ENCODE measurements at places on chromosomes 6 and 20.

GRCh38 chr6:136401749-136402148, 112.1 kb upstream of the BCLAF1 start:
- no peak for DNase-seq

GRCh38 chr6:8588176-8588575, 152.8 kb upstream of the SLC35B3 start:
- DNase-seq: no peak

DNA sequence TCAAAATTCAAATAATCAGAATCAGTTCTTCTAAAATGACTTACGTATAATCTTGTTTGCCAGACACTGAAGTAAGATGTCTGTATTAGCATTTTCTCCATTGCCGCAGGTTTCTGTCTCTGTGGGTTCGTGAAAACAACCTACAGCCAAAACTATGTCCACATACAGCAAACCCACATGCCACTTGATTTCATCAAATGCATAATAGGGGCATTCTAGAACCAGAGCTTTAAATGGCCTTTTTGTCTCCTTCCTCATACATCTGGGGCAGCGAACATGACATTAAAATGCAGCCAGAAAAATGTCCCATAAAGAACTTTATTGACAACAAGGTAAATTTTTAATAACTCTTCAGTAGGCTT, 90.2 kb upstream of the QKI start:
- DNase-seq: no peak

DNA sequence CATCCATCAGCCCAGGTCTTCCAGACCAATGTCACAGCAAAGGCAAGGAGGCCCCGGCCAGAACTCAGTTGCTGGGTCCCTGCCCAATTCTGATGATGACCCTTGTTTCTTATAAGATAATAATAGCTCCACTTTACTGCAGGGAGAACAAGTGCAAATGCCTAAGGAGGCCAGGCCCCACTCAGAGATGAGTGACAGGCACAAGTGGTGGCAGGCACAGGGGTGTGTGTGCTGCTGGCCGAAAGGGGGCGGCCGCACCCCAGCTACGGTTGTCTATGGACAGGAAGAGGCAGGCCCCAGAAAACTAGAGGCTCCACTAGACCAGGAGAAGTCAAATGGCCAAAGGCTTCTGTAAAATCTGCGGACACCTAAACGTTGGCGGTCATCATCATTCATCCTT, 28.6 kb downstream of the GNAS-AS1 start:
- no peak for DNase-seq

DNA sequence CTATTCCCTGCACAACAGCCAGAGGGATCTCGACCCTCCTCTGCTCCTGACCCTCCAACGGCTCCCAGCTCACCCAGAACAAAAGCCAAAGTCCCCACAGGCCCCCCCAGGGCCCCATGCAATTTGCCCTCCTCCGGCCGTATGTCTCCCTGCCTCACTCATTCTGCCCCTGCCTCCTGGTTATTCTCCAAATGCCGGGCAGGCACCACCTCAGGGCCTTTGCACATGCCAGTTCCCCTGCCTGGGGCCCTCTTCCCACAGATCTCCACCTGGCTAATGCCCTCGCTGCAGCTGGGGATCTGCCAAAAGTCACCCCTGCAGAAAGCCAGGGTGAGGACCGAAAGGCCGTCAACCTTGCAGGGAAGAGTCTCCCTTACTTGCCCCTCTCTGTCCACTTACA, 66.0 kb downstream of the GRM4 start:
- no peak for DNase-seq
